ENCODE measurements at places on chromosomes 12 and 14.

GRCh38 chr12:131138638-131139362 is 185.1 kb downstream of the ADGRD1 start:
- DNase-seq = no peak

GRCh38 chr12:15562263-15562662 is 226.9 kb downstream of the EPS8 start:
- DNase-seq = no peak

- no peak for DNase-seq
Measured at GRCh38 chr12:49501895-49502294, 36.9 kb upstream of the KCNH3 start.

DNA sequence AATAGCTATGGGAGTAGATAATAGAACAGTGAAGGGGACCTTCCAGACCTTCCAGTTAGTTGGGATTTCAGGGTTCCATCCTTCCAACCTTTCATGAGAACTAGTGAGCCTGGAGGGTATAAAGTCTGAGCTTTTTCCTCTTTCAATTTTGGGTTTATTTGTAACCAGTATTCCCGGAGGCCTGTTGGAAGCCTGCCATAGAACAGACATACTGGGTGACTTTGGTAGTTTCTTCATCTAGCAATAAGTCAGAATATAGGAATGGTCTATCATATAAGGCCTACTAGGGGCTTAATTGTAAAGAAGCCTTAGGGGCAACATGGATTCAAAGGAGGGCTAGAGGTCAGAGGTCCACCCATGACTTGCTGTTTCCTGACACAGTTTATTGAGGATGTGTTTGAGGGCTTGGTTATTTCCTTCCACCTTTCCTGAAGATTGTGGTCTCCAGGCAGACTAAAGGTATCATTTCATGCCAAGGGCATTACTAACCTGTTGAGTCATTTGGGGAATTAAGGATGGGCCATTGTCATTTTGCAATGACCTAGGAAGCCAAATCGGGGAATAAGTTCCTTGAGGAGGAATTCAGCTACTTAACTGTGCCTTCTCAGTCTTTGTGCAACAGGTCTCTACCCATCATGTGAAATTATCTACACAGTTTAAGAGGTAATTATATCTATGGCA is 410.3 kb downstream of the SLC6A15 start:
- no peak for DNase-seq

DNA sequence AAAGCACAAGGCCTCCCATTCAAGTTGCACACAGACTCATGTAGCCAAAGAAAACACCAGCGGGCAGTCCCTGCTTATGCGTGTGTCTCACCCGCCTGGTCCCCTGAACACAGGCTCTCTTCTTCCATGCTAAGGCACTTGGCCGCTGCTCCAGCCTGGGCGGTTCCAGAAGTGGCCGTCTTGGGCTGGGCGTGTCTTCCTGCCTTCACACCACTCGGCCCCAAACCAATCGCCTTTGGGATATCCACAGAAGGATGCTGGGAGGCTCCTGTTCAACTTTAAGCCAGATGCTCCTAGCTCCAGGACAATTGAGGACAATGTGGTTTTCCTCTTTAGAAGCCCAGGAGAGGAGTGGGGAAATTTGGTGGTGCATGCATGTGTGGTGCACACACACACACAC is 2.2 kb downstream of the SCARB1 start:
- DNase-seq = peak; percentile 34

- DNase-seq = no peak
Measured at GRCh38 chr14:81946834-81947798, 413.5 kb upstream of the SEL1L start.

DNA sequence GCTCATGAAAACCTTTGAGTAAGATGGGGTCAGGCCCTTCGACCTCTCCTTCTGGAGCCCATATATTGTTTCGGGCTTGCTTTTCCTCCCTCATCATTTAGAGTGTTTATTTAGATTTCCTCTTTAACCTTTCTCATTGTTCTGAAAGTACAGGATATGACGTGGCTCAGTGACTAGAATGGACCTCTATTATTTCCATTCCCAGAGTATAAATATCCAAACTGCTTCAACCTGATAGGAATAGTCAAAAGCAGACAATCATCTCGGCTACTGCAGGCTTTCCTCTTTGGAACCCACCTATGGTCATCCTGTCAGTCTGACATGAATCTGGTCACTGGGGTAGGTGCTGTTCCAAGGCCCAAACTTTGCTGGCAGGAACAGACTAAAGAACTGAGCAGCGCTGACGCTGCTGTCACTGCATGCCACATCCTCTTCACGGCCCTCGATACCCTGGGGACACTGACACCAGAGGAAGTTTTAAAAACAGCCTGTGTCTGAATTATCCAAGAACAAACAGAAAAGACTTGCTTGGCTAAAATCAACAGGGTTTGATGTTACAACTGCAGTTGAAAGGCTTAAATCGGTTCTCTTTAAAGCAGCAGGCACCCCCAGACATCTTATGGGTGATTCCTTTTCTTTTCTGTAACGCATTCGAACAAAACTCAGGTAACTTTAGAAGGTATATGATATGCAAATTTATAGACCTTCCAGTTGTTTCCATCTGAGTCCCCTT is 5.0 kb upstream of the DDX47 start:
- DNase-seq = peak; percentile 17

DNA sequence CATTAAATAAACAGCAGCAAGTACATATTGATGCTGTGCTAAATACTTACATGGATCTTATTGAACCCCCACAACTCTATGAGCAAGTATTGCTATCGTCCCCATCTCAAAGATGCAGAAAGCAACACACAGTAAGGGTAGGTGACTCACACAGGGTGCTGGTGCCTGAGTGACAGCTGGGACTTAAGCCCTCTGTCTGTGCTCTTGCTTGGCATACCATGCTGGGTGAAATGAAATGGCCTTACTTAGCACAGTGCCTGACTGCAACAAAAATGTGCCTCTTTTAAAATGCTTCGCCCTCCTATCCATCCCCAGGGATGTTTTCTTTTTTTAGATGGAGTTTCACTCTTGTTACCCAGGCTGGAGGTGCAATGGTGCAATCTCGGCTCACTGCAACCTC is 788 bp downstream of the TEX52 start:
- no peak for DNase-seq

- no peak for DNase-seq
Measured at GRCh38 chr14:32449648-32450047, 120.5 kb downstream of the AKAP6 start.

GRCh38 chr12:116385486-116386217 is 108.2 kb upstream of the MED13L start:
- DNase-seq = no peak

DNA sequence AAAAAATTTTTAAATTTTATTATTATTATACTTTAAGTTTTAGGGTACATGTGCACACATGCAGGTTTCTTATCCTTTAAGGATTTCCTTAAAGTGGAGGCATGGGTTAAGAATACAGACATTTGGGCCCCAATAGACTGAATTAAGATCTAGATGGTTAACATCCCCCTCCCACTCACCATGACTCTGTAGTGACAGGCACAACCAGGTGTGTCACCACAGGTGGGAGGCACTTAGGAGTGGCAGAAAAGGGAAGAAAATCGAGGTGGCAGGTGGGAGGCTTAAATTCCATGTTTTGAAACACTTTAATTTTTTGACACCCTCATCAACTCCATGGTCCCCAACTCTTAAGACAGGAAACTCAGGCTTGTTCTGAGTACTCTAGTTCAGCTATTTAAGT is 37.6 kb upstream of the GRIP1 start:
- DNase-seq = no peak

DNA sequence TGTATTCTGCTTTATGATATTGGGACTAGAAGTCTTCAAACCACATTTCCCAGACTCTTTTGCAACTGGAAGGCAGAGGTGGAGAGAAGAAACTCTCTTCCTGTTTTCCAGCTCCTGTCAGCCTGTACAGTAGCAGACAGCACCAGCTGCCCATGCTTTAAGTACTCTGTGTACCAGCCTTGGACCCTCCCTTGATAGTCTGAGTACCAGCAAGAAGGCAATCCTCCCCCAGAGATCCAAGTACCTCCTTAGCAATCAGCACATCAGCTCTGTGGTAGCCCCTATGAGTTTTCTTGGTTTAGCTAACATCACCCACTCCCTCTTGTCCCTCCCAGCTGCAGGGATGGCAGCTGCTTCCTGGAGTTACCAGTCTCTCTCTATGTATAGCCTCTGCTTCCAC is 56.3 kb downstream of the STXBP6 start:
- no peak for DNase-seq

- DNase-seq = no peak
Measured at GRCh38 chr12:53567961-53568808, 58.0 kb downstream of the ATF7 start.

DNA sequence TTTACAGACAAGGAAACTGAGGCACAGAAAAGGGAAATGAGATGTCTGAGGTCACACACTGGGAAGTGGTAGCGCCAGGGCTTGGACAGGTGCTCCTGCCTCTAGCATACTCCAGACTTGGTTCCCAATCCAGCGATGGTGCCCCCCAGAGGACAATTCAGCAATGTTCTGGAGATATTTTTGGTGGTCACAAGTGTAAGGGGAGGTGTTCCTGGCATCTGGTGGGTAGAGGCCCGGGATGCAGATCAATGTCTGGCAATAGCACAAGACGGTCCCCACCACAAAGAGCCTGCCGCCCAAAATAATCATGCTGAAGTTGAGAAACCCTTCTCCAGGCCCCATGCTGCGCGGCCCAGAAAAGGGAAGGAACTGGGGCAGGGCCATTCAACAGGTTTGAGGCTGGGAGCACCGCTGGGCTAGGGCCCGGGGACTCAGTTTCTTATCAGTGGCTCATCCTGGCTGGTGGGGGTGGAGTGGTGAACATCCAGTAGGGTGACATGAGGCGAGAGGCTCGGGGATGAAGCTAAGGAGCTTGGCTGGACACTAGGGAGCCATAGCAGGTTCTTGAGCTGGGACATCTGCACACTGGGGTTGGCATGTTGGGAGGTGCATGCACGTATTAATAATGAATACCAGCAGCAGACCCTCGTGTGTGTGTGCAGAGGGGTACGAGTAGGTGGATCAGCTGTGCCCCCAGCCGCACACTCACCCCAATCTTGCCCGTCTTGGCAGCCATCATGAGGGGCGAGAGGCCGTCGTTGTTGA is 35.1 kb downstream of the TRPV4 start:
- DNase-seq = no peak

DNA sequence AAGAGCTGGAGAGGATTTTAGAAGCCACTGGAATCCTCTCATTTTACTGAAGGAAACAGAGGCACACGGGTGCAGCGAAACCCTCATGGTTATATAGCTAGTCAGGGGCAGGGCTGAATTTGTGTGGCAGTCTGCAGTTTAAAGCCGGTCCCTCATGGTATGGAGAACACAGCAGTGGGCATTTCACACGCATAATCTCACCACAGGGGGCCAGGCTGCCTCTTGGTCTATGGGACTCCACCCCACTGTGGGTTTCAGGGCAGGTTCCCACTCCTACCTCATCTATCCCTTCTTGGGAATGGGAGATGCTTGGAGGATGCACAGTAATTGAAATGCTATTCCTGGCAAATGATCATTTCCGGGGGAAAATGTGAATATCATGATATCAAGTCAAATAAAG is 400.6 kb downstream of the RGS6 start:
- no peak for DNase-seq

- no peak for DNase-seq
Measured at GRCh38 chr14:20427231-20428009, 8.5 kb downstream of the KLHL33 start.

DNA sequence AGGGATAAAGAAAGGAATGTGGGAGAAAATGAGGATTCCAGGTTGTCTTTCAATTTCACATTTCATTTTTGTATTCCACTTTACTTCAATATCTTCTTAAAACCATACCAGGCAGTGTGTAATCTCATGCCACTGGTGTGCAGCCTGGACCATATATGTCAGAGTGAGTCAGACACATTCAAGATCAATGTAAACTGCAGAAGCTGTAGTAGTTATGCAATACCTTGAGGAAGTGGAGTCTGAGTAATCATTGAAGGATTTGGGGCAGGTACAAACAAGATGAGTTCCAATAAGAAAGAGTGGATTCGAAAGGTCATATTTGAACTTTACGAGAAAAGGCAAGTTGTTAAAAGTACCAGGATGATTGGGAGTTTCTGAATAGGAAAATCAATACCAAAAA is 14.1 kb downstream of the PLCZ1 start:
- DNase-seq = no peak

- DNase-seq = no peak
Measured at GRCh38 chr14:78403278-78403815, 233.2 kb downstream of the NRXN3 start.

GRCh38 chr12:11795913-11796459 is 146.5 kb downstream of the ETV6 start:
- DNase-seq = no peak

GRCh38 chr14:32559048-32559447 is 229.9 kb downstream of the AKAP6 start:
- DNase-seq = no peak

DNA sequence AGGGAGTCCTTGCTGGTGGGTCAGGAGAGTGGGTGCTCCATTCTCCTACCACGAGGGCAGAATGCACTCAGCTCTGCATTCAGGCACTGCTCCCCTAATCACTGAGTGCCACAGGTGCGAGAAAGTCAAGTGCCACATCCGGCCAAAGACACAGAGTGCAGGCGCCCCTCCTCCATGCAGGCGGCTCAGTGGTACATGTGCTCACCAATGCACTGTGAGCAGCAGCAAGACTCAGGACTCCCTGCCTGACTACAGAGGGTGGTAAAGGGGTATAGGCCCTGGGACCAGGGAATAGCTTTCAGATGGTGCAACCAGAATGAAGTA is 32.9 kb downstream of the ZFYVE21 start:
- DNase-seq = no peak

DNA sequence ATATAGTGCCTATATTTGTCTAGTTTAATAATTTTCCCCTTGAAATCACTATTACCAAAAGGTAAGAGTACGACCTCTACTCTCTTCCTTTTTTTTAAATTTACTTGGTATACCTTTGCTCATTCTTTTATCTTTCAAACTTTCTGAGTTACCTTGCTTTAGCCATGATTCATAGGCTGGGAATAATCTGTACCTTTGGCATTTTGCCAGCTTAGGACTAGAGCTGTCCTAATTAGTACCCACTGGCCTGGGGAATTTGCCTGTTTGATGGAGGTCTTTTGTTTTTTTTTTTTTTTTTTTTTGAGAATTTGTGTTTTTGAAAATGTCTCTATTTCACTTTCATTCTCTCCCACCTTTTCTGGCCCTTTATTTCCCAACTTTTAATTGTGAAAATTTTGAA is 8.7 kb upstream of the SLC4A8 start:
- DNase-seq = no peak

- DNase-seq = no peak
Measured at GRCh38 chr12:124622331-124622730, 54.9 kb upstream of the NCOR2 start.
